ENCODE measurements at places on chromosomes 7 and 10.

- no peak for DNase-seq
These were observed 159.7 kb downstream of the CELF2 start for GRCh38 chr10:11177381-11177780.

DNA sequence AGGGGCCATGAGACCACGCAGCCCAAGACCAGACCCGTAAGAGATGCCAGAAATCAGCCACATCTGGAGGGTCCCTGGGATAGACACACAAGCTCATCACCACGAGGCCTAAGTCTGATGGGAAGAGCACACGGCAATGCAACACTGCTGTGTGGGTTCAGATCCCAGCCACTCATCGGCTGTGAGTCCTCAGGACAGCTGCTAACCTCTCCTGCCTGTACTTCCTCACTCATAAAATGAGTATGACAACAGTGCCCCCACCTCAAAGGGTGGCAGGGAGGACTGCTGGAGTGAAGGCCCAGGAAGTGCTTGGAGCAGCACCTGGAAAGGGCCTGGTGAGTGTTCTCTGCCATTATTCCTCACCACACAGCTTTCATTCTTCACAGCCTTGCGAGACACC is 60.9 kb downstream of the MAD1L1 start:
- DNase-seq = no peak

DNA sequence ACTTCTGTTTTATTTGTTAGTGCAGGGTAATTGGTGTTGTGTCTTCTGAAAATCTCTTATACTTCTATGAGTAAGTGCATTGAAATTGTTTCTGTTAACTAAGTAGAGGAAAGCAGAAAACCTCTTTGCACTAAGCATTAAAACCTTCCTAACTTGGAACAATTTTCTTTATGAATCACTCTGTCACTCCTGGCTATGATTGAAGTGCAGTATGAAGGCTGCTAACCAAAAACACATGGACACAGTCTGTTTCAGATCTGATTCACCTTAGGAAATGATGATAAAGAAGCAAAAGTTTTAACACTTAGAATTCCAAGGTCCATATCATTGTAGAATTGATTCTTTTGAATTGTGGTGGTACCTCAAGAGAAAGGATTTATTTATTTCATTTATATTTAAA is 41.9 kb downstream of the MET start:
- no peak for DNase-seq

- DNase-seq = no peak
These were observed 54.7 kb downstream of the PWWP2B start for GRCh38 chr10:132451506-132452215.

- no peak for DNase-seq
These were observed 41.3 kb upstream of the PPP2R2D start for GRCh38 chr10:131859341-131860020.

DNA sequence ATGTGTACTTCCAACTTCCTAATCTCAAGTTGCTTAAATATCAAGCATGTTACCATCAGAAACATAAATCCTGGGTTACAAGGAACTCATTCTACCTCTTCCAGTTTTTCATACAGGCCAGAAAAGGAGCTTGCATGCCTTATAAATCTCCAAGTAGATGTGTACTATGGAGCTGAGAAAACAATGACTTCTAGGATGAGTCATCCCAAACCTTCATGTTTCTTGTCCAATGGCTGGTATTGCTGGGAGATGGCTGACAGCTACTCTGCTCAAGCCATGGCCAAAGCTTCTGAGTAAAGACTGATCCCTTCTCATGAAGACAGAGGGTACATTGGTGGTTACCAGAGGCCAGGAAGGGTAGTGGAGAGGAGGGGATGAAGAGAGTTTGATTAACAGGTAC is 8.6 kb downstream of the RAPGEF5 start:
- DNase-seq = no peak
